Suprapubic skin (tissue), 4 donors: ENCODE measurements at places on chromosomes 2 and 18. TPM values are rescaled to one million over a fixed set of nuclear protein-coding genes. Genes with fewer than 3 reads are reported as not detected.

DNA sequence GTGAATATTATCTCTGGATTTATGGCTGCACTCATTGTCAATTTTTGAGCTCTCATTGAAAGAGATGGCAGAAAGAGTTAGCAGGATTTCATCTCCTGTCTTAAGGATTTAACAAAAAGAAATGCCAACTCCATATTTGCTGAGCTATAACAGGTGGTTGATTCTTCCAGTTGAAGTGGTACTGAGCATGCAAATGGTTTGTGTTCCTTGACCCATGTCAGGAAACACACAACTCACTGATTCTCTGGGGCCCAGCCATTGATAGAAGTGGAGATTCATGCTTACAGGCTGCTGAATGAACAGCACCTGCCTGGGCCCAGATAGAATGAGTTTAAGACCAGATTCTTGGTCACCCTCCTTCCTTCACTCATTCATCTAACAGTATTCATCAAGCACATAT, 128.8 kb downstream of the CERS6 start:
- no peak for DNase-seq

The RBM45 gene
- 9.7 TPM for total RNA-seq

The TMEM17 gene
- total RNA-seq = 1.1 TPM

The RPIA gene
- total RNA-seq = 9.6 TPM

The NOTO gene
- total RNA-seq = not detected

- DNase-seq = no peak
These were observed 707.4 kb upstream of the CDH2 start for GRCh38 chr18:28884304-28884703.

- peak; percentile 74 for DNase-seq
These were observed 60.0 kb upstream of the AGAP1 start for GRCh38 chr2:235433860-235434259.

The IL36G gene
- 20.2 TPM for total RNA-seq

GRCh38 chr2:56334622-56335021, 150.8 kb downstream of the CCDC85A start:
- no peak for DNase-seq

GRCh38 chr2:46806526-46806925, 109.1 kb downstream of the MCFD2 start:
- DNase-seq = no peak

- DNase-seq = no peak
These were observed 65.6 kb downstream of the TLK1 start for GRCh38 chr2:171095014-171095582.

DNA sequence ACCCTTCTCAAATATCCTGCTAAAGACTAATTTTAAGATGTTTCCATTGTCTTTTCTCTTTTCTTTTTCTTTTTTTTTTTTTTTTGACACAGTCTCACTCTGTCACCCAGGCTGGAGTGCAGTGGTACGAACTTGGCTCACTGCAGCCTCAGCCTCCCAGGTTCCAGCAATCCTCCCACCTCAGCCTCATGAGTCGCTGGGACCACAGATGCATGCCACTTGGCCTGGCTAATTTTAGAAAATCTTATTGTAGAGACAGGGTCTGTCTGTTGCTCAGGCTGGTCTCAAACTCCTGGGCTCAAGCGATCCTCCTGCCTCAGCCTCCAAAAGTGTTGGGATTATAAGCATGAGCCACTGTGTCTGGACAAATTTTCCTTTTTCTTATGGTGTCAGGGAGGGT, 167.5 kb downstream of the MCFD2 start:
- DNase-seq = no peak

The PROKR1 gene
- total RNA-seq = not detected

DNA sequence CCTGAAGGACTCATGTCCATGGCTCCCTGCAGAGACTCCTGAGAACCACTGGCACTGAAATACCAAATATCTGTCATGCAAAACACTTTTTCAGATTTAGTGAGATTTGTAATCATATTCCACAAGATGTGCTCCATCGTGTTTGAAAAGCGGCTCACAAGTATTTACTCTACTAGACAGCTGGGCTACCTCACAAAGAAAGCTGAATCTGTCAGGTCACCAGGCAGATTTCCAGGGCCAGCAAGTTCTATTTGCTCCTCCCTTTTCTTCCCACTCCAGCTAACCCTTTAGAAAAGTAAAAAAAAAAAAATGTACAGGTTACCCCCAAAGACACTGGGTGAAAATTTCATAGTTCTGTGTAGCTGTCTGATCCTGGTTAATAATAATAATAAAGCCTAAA, 22.9 kb downstream of the WIPF1 start:
- DNase-seq = no peak

The NCKAP5 gene
- 4.9 TPM for total RNA-seq

DNA sequence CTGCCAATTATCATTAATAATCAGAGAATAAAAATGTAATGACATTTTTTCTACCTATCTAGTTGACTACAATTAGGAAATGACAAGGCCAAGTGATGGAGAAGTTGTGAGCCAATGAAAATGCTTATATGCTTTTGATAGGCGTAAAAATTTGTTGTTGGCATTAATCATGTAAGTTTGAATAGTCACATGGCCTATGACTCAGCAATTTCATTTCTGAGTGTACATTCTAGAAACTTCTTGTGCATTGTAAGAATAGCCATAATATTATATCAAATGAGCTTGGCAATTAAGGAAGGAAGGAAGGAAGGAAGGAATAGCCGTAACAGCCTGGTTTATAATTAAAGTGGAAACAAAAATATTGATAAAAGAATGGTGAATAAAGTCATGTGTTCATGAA, 179.9 kb downstream of the PTH2R start:
- no peak for DNase-seq

- DNase-seq = no peak
These were observed 304.5 kb downstream of the EIPR1 start for GRCh38 chr2:3073041-3073595.

DNA sequence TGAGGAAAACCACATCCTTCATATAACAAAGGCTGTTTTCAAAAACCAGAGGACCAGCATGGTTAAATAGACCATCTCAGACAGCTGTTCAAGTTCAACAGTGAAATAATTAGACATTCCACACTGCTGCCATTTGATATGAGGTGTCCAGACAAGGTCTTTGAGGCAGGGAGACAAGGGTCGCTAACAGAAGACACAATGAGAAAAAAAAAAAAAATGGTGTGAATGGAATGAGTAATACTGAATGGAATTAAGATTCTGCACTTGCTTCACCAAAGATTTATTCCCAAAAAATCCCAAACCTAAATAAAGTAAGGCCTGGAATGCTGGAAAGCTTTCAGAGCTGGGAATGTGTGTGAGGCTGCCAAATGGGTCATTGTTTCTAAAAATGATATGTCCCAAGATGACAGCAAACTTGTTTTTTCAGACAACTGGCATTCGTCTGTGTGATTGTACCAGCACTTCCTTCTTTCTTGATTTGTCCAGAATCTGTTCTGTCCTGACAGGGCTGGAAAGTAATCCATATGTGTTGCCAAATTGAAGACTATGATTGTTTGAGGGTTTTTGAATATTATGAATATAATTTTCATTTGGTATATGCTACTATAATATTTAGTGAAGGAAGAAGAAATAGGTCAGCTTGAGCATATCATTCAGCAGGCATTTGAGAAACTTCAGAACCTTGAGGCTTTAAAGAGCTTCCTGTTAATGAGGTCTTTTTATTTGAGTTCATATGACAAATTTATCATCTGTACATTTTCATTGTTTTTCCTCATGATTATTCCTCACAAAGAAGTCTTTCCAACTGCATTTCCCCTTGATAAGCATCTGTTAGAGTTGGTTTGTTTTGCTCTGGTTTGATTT, 85.2 kb upstream of the ITGA4 start:
- no peak for DNase-seq

The MRO gene
- total RNA-seq = not detected

DNA sequence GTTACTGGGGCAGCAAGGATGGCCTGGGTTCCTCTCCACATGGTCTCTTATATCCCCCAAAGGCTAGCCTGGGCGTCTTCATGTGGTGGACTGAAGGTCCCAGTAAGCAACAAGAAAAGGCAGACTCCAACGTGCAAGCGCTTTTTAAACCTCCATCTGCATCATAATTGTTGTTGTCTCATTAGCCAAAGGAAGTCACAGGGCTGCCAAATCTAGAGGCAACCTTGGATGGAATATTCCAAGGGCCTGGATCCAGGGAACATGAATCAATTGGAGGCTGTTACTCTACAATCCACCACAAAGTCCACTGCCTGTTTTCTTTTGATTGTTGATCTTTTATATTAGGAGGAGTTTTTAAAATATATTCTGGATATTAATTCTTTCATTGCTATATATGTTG, 118.8 kb downstream of the SH3RF3 start:
- peak; percentile 41 for DNase-seq

DNA sequence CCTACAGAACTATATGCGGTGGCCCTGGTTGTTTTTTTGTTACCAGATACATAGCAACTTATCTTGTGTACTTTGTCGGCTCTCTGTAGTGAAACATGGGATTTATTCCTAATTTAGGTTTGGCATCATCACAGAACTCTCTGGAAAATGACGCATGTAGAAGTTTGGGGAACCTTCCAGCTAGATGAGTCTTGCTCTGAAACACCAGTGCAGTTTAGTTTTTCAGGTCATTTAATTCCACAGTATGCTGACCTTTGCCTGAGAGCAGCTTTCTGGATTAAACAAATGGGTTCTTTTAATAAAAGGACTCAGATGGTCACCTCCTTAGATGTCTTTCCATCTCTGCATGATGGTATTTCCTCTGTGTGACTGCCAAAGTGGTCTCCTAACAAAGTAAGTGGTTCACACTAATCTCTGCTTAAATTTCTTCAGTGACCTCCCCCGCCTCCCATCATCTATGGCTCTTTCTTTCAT, 39.9 kb downstream of the MYO3B start:
- no peak for DNase-seq

DNA sequence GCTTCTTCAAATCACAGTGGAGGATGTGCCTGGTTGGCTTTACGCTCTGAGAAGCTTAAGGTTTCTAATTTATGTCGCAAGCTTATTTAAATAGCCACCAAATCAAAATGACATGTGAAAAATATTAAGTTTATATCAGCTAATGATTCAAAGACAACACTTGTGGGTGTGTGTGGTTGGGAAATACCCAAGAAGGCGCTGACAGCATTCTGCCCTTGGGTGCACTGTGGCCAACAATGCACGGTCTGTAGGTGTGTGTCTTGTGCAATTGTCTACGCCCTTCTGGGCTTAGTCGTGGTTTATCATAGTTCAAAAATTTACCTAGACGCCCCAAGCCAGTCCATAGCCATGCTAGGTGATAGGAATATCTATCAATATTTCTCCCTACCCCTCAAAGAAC, 60.9 kb downstream of the KCTD1 start:
- DNase-seq = no peak

DNA sequence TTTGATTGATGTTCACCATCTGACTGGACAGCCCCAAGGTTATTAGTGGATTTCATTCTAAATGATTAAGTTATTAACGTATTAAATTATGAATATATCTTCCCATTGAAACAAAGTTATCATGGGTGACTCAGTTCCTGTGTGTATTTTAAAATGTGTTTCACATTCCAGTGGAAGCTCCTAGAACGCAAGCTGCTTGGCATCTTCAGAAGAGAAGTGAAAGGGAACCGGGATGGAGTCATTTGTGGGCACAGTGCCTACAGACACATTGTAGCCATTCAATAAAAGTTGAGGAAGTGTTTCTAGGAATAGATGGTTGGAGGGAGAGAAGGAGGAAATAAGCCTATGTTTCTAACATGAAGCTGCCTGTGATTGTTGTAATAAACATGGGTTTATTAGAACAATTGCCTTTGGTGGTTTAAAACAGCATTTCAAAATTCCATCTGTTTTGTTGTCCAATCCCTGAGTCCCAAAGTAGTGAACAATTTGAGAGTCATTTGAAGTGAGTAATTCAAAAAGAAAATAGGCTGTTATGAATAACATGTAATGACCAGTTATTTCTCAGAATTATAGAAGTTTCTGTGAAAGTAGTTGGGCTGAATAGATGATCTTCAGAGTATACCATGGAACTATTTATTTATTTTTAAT, 143.5 kb downstream of the PKP4 start:
- no peak for DNase-seq

The MAPK4 gene
- 1.9 TPM for total RNA-seq

The PLEK gene
- total RNA-seq = 1.7 TPM

The CREG2 gene
- not detected for total RNA-seq

The INO80D gene
- total RNA-seq = 24.2 TPM

DNA sequence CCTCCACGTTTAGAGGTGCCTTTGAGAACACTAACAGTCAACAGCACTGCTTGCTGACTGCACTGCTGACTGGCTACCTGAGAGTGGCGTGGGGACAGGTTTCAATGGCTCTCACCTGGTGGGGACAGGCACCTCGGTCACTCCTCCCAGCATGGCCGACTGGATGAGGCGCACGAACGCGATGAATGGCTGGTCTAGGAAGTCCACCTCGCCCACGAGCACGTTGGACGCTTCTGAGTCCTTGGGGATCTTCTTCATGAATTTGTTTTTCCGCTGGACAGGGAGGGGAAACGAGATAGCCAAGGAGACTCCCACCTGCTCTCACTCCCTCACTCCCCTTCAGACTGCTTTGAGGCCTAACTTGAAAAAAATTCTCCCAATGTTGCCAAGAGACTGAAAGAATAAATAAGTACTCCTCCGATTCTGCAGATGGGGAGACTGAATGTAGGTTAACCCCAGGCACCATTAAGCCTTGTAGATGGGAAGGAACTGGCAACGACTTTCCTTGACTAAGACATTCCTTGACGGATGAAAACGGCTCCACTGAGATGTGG, 57.3 kb downstream of the MTHFD2 start:
- DNase-seq = no peak

The ASTL gene
- total RNA-seq = 0.87 TPM

The SEPTIN10 gene
- total RNA-seq = 120 TPM

The GPC1 gene
- 143 TPM for total RNA-seq

GRCh38 chr18:58662118-58662517, 9.1 kb upstream of the MALT1 start:
- no peak for DNase-seq

The GPR45 gene
- total RNA-seq = not detected

GRCh38 chr2:224278531-224278930, 123.4 kb downstream of the FAM124B start:
- no peak for DNase-seq

DNA sequence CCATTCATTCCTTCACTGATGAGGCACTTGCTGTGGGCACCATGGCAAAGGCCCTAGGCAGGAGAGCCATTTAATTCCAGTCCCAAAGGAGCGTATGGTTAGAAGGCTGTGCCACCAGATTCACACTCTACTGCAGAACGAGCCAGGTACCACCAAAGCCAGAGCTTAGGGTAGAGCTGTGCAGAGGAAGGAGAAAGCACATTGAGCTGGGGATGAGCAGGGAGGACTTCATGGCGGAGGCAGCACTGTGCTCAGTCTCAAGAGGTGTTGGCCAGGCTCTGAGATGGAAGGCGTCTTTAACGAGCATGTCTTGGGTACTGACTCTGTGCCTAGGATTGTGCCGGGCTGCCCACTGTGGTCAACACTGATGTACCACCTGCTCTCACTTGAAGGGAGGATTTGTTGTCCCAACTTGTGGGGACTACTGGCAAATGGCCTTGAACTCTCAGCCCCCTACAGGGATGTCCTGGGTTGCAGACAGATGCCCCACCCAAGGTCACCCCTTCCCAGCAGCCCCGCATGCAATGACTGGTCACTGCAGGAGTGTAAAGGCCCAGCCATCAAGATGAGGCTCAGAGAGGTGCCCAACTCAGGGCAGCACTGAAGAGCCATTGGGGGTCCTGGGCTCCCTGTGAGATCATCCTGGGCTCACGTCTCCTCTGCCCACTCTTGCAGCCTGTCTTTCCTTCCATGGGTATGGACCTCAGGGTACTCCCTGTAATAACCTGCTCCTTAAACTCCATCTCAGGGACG, 251.4 kb downstream of the GLI2 start:
- peak; percentile 25 for DNase-seq
